ENCODE measurements at places on chromosomes 3 and 15.

- no peak for DNase-seq
Observed at GRCh38 chr3:41200669-41201021, 1.3 kb downstream of the CTNNB1 start.

GRCh38 chr3:134643150-134643675 lies 7.6 kb downstream of the KY start:
- no peak for DNase-seq

DNA sequence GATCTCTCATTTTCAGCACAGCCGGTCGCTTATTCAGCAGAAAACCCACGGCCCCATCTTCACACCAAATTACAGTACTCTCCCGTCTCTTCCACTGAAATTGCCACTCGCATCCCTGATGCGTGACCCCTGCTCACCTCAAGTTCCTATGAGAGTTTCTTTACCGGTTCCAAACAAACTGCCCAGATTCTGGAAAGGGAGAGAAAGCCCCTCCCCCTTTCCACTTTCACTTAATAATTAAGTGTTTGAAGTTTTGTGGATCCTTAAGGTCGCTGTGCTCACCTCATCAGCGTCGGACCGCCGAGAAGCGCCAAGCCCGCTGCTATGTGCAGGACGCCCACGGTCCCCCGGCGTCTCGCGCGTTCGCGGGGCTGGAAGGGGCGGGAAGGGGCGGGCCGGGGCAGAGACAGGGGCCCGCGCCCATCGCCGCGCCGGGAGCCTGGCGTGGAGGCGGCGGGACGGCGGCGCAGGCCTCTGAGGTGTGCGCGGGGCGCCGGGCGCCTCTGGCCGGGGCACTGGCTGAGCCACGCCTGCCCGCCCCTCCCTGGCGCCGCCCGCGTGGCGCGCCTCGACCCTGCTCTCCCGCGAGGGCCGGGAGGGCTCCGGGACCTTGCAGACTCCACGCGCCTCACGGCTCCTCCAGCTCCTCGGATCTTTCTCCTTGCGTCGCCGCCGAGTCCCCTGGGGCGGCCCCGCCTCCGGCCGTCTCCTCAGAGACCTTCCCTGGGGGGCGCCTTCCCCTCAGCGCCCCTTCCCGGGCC lies at the start of gene GPR156:
Gene GPR156, minus strand, starts transcription at position 476 of the 761 bp plus-strand sequence. CDS start 41,124 bp downstream, outside the sequence.
- DNase-seq: peak; percentile 6

DNA sequence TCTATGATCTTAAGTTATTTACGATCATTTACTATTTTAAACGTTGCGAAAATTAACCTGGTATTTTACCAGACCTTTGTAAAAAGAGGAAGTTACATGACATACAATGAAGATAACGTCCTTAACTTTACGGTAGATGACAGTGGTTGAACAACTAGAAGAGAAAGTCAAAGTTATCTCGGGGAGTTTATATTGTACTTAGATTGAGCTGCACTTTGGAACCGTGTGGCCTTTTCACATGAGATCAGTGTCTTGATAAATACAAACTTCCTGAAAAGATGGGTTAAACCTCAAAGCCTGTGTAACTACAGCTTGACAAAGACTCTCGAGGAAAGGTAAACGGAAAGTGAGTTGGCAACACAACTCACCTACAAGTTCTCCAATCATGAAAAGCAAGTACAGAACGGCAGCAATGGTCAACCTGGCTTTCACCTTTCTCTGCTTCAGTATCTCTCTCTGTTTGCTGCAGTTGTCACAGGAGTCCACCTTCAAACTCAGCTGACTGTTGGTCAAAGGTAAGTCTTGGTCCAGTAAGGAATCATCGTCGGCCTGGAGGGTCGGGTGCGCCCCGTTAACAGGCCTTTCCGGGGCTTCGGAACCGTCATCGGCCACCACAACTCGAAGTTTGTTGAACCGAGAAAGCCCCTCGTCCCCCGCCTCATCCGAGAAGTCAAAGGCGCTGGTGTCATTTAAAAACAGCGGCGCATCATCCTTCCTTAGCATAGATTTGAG lies 793 bp downstream of the SLC30A4 start:
- DNase-seq: no peak

DNA sequence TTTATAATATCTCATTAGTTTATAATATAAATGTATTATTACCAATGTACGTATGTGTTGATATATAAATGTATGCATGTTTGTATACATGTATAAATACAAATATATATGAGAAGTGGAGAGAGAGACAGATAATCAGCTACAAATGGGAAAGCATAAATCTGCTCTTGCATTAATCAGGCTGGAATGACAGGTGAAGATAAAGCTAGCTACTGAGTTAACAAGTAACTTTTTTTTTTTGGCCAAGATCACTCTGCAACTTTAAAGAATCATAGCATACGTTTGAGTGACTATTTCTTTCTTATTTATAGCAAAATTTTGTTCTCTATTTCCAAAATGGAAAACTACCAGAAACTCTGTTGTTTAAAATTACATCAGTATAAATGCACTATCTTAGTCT lies 422.8 kb downstream of the SI start:
- DNase-seq: no peak

DNA sequence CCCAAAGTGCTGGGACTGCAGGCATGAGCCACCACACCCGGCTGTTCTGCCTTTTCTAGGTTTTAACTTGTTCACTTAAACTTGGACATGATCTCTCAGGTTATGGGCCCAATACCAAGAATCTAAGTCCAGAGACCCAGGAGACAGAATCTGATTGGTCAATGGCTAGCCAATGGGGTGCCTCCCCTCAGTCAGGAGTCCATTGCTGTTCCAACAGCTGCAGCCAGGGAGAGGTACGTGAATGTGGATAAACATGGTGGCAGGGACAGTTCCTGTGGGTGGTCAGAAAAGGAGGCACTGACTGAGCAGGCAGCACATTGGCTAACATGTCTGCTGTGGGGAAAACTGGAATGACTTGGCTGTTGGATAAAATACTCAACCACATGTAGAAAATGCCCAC lies 140.3 kb downstream of the RPLP1 start:
- DNase-seq: no peak

GRCh38 chr3:156630773-156631093 lies 43.7 kb upstream of the TIPARP start:
- DNase-seq: no peak

GRCh38 chr3:32302601-32303398 lies 64.3 kb downstream of the CMTM8 start:
- no peak for DNase-seq

Data from activated T-cell treated with anti-CD3 and anti-CD28 coated beads for 48 hours (primary cell).